Fibroblast of skin of right biceps (primary cell): ENCODE measurements at places on chromosomes 4 and X.
A peak's percentile ranks its signal among the peaks of the same experiment; 100 is the strongest.

DNA sequence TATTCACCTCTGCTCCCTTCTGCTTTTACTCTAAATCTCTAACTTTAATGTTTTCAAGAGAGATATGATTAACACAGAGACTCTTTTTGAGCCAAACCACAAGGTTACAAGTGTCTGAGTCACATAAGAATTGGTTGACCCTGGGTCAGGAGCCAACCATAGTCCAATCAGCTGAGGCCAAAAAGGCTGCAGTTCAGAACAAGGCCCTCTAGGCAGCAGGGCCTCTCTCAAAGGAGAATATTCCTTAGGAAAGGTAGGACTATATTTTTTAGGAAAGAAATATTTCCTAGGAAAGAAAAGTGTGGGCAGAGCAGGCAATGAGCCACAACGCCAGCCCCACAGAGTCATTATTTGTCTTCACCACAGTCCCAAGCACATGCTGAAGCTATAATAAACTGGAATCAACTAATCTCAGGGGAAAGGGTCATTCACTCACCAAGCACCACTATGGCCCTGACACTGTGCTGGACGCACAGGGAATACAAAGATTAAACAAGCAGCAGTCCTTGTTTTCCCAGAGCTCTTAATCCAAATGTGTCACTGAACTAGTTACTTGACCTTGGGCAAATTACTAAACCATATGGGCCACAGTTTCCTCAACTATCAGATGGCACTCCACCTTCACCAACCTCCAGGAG lies 2.2 kb downstream of the ATP8A1 start:
- peak; percentile 65 for DNase-seq

GRCh38 chr4:72857787-72858186 lies 211.7 kb downstream of the COX18 start:
- no peak for DNase-seq

- DNase-seq: no peak
Measured at GRCh38 chr4:149050840-149051239, 608.6 kb upstream of the NR3C2 start.

DNA sequence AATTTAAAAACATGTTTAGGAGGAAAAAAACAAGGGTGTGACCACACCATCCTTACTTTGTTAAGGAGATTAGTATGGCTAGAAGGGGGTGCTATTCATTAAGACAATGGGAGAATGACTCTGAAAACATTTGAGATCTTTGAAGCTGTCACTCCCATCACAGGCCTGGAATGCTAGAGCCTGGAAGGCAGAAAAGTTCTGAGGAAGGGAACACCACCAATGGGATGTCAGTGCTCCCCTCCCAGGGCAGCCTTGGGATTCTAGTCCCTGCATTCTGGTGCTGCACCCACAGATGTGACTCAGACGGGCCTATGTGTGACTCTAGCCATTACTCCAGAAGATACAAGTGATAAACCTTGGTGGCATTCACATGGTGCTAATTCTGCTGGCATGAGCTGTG lies 162.2 kb upstream of the ANXA10 start:
- no peak for DNase-seq

- DNase-seq: no peak
Measured at GRCh38 chrX:153523269-153523668, 5.8 kb downstream of the ATP2B3 start.

DNA sequence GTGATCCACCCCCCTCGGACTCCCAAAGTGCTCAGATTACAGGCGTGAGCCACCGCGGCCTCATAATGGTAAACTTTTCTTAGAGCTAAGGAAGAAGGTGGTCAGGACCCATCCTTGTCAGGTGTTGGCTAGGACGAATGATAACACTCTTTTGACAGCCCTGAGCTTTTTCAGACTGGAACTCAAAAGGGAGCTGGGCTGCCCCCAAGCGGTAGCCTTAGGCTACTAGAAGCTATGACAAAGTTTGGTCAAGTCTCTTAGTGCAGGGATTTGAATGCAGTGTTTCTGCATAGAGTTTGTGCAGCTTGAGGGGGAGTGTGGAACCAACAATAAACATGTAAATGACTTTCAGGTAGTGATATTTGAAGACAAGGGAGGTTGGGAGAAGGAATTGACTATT lies 11.8 kb upstream of the HSD17B10 start:
- peak; percentile 9 for DNase-seq

GRCh38 chr4:116598980-116599789 lies 486.2 kb downstream of the TRAM1L1 start:
- DNase-seq: no peak

DNA sequence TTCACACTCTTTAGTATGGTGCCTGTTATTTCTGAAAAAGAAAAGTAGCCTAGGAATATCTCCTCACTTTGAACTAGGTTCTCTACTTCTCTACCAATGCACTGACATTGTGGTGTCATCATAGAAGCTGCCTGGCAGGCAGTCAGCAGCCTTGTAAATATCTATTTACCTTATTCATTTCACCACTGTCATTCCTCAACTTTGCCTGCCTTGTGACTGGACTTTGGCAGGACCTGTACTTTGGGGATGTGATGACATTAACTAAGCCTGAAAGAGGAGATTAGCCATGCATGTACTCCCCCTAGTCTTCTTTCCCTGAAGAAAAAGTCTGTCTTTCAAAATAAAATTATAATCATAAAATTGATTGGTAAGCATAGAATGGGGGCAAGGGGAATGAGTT lies 207.2 kb downstream of the ARAP2 start:
- DNase-seq: no peak

GRCh38 chrX:107563824-107564223 lies 64.5 kb upstream of the PRPS1 start:
- DNase-seq: no peak

- no peak for DNase-seq
Measured at GRCh38 chrX:71420686-71421085, 54.5 kb downstream of the TAF1 start.

DNA sequence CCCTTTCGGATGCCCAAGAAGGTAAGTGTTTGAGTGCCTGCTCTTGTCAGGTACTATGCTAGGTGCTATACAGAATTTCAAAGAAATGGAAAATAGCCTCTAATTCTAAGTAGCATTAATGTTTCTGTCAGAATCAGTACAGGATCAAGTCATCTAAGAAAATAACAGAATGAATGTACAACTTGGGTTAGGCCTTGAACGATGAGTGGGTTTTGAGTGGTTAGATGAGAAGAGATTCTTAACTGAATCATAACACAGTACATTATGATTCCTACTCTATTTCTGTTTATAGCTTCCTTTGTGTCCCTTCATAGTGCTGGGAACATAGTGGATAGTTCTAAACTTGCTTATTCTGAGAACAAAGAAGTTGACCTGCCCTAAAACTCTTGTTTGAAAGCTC lies 253.9 kb downstream of the GLUD2 start:
- DNase-seq: no peak

DNA sequence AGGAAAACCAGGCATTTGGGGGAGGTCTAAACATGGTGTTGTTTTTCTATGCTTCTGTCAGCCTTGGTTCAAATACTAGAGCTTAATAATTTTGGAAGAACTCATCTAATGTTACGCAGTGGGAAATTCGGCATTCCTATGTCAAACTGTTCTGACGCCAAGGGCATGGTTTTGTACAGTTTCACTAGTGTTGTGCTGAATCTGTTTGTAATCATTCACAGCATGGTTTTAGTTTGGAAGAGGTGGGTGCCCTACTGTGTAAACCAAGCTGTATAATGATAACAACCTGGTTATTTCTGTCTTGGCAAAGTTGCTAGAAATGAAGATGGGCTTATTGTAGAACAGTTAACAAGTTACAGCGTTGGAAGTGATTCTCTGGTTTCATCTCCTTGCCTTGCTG lies 5.2 kb downstream of the DDX3X start:
- no peak for DNase-seq

DNA sequence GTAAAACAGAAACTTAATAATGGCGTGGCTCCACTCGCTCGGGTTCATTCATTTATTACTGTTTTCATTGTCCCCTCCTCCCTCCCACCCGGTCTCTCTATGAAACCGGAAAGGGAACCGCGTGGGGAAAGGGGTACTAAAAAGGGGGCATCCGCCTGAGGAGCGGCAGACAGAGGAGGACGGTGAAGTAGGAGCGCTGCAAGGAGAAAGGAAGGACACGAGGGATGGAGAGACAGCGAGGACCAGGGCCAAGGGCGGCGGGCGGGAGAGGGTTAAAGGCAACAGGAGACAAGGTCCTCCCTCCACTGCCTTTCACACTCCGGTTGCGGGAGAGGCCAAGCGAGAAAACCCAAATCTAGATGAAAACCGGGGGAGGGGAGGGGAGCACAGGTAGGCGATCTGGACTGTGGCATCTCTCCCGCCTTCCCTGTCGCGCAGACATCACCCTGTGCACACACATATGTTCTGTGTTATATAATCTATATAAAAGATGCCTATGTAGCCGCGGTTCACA lies 829 bp downstream of the ELOVL6 start:
- DNase-seq: peak; percentile 54

DNA sequence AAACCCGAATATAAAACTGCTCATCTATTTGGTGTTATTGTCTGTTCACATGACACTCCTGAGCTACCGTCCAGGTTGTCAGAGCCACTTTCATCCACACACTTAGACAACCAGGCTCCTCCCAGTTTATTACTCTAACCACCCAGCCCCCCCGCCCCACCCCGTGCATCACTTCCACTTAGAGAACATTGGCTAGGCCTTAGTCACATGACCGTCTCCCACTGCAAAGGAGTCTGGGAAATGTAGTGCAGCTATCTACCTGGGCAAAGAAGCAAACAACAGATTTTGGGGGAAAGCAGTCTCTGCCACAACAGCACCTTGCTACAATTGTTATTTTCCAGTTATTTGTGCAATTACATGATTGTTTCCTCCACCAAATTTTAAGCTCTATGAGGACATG lies 57.6 kb upstream of the RBPJ start:
- no peak for DNase-seq

- no peak for DNase-seq
Measured at GRCh38 chr4:72136429-72136828, 104.6 kb downstream of the NPFFR2 start.

DNA sequence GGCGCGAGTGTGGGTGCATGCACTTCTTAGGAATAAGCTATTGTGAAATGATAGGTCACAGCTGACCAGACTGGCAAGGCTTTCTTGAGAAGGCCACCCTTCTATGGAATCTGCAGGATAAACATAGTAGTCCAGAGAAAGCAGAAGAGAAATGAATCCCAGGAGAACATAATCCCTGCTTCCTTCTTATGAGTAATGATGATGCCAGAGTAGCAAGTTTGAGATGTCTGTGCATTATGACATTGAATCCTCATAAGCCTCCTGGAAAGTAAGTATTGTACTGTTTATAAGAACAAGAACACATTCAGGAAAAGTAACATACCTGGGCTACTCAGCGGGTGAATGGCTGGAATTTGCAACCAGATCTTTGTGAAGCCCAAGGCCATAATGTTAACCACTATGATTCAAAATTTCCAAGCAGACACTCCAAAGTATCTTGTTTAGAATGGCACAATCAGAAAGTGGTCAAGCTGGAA lies 272.1 kb upstream of the HS3ST1 start:
- DNase-seq: peak; percentile 55

GRCh38 chrX:153585827-153586226 lies 13.1 kb downstream of the CCNQ start:
- DNase-seq: no peak

DNA sequence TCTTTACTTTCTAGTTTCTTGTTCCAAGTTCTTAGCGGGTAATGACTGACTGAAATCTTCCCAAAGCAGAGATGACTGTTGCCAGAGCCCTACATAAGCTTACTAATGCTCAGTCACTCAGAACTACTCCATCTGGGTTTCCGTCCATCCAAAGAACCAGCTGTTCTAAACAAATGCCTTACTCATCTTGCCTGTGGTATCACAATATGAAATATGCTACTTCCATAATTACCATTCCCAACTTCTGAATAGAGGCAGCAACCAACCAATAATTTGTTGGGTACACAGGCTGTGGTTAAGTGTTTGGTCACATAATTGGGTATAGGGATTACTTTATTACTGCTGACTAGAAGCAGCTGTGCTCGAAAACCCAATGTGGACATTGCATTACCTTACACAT lies 930.2 kb upstream of the DIAPH2 start:
- no peak for DNase-seq

DNA sequence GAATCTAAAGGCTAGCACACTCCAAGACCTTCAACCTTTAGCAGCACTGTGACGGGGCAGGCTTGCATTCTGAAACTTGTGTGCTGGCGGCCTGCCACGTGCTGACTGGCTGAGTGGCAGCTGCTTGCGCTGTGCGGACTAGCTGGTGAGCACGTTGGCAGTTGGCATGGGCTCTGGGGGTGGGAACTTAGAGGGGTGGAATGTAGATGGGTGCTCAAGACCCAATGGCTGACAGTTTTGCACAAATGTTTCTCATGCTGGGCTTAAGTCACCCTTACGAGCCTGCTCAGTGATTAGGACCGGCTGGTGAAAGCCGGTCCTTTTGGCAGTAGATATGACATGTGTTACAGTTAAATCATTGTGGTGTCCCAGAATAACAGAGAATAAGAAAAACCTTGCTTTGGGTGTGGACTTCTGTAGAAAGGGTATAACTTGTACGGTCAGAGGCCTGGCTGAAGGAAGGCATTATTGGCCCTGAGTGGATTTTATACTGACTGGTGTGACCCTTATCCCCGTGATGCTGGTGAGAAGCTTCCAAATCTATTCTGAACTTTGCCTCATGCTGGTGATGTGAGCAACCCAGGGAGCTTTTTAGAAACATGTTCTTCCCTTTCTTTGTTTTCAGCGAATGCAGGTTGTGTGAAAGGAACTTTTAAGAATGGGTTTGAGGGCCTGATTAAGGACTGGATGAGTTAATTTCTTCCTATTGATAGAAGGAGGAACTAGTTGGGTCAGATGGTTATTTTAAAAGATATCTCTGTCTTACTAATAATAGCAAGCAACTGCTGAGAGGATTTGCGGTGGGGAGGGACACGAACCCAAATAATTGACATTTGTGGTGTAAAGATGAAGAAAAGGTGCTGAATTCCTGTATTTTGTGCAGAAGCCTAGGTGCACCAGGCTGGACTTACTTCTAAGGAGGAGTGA lies 107.4 kb upstream of the SLC4A4 start:
- peak; percentile 68 for DNase-seq

GRCh38 chrX:97167333-97167732 lies 283.6 kb downstream of the RPA4 start:
- no peak for DNase-seq

- no peak for DNase-seq
Measured at GRCh38 chrX:106286053-106286650, 118.0 kb downstream of the PWWP3B start.
